GM03348 (cell line): ENCODE measurements at places on chromosomes 1 and 21.

DNA sequence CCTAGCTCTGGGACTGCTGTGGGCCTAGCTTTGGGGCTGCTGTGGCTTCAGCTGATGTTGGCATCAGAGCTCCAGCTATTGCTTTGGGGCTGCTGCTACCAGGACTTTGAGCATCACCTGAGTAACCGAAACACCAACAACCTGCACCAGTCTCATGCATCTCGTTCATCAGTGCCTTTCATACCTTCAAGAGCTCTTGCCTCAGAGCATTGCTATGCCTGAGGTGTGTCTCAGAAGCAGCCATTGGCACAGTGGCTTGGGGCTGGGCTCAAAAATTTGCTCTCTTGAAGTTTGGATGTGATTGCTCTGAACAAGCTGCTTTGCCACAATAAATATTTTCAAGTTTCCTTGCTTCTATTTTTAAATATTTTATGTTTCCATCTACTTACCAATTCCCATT is 6.7 kb upstream of the LCE2D start:
- no peak for DNase-seq

DNA sequence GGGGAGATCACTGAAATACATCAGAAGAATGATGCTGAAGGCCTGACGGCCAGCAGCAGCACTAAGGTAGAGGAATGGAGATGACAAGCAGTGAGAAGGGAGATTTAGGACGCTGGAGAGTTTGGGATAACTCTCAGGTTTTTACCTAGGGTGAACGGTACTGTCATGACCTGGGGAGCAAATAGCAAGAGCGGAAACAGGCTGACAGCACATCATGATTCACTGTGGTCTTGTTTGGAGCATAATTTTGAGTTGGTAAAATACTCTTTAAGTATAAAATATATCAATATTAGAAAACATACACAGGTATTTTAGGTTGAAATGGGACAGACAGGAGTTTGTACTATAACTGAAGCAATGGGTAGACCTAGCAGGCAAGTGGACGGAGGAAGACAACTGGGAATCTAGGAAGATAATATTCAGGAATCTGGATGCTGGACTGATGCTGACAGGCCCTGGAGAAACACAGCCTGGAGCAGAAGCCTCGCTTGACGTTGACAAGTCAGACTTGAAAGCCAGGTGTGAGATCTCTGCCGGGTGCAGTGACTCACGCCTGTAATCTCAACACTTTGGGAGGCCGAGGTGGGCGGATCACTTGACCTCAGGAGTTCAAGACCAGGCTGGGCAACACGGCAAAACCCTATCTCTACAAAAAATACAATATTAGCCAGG is 33.3 kb downstream of the ALG14 start:
- no peak for DNase-seq

DNA sequence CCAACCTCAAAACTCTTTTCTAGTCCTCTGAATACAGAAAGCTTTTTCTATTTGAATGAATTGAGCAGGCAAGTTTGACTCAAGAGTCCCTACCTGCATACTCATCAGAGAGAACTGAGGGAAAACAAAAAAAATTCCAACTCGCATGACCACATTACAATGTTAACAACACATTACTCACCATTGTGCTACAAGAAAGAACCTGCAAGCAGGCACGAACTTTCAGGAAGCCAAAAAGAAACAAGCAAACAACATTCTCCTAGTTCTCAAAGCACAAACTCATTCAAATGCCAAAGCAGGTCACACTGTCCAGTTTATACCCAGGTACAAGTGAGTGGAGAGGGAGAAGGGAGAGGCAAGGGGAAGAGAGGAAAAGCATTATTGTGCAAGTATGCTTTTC is 14.6 kb downstream of the OTUD7B start:
- DNase-seq: no peak

DNA sequence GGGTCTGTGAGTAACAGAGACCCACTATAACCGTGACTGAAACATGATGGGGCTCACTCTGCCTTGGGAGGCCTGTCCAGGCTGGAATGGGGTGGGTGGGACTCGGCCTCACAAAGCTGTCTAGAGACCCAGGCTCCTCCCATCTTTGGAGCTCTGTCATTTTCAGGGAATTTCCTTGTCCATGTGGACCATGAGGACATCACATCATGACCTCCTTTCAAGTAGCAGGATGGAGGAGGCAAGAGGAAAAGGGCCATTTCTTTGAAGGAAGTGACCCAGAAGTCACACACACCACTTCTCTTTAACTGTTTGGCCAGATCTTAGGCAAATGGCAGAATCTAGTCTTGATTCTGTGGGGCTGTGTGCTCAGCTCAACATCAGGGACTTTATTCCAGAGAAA is 79.9 kb downstream of the CNIH3 start:
- no peak for DNase-seq

DNA sequence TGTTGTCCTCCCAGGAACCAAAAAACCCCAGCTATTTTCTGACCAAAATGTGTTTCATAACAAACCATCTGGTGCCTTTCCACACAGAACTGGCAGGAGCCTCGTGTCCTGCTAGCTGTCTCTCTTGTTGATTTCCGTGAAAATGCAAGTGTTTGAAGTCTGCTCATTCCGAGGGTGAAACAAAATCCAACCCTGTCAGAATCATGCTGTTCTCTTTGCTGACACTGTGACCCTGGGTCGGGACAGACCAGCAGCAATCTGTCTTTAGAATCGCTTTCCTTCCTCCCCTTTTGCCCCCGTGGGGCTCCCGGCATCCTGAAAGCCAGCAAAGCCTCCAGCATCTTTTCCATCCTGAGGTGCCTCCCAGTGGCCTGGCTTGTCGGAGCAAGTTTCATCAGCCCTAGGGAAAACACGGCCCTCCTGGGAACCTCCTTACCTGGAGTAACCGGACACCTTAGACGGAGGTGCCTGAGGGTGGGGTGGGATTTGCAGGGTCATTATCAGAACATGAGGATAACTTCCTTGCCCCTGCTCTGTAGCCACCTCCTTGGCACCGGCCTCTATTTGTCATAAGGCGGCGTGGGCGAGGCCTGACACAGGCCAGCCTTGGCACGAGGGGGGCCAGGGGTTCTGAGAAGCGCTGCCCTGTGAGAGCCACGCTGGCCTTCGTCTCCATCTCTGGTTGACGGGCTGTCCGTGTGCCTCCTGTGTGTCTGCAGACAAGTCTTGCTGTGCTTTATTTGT is 24.9 kb downstream of the LDLRAP1 start:
- peak; percentile 76 for DNase-seq

DNA sequence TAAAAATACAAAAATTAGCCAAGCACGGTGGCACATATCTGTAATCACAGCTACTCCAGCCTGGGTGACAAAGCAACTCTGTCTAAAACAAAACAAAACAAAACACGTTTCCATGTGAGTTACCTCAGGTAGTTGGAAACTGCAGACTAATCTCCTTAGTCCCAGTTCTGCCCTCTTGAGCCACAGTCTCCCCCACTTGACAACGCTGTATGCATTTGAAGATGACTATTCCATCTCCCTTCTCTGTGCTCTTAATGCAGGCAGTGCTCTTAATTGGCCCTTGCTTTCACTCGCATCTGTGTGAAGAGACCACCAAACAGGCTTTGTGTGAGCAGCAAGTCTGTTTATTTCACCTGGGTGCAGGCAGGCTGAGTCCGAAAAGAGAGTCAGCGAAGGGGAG is 19.6 kb upstream of the DHCR24 start:
- no peak for DNase-seq

- peak; percentile 66 for DNase-seq
These were observed 50.3 kb upstream of the L1TD1 start for GRCh38 chr1:62144238-62144831.

DNA sequence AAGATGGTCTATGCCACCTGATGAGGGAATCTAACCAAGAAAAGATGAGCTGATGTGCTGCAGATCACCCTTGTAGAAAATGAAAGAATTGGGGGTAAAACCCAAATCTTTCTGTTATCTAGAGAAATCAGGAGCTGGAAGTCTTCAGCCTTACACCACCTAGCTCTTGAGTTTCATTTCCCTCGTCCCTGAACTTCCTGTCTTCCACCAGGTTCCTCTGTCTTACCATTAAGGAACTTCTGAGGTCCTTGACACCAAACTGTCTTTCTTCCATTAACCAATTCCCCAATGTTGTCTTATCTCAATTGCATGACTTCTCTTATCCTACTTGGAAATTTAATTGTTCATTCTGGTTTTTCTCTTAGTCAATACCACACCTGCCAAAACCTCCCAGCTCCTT is 31.5 kb downstream of the LPAR3 start:
- DNase-seq: no peak

- peak; percentile 93 for DNase-seq
These were observed 46.9 kb downstream of the DOP1B start for GRCh38 chr21:36203603-36203889.

DNA sequence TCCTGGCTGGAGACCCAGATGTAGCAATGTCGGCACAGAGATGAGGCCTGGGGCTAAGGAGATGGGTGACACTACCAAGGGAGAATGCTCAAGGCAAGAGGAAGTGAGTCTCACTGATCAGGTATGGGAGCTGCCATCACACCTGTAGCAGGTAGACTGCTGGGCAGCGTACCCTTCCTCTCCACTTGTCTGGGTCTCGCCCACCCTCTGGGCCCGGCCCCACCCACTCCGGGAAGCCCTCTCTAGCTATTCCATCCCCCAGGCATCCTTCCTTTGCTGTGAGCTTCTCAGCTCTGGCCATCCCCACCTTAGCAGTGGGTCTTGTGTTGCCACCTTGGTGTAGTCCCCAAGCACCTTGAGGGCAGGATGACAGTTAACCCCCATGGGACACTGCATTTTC is 87.7 kb upstream of the EDN2 start:
- DNase-seq: no peak

DNA sequence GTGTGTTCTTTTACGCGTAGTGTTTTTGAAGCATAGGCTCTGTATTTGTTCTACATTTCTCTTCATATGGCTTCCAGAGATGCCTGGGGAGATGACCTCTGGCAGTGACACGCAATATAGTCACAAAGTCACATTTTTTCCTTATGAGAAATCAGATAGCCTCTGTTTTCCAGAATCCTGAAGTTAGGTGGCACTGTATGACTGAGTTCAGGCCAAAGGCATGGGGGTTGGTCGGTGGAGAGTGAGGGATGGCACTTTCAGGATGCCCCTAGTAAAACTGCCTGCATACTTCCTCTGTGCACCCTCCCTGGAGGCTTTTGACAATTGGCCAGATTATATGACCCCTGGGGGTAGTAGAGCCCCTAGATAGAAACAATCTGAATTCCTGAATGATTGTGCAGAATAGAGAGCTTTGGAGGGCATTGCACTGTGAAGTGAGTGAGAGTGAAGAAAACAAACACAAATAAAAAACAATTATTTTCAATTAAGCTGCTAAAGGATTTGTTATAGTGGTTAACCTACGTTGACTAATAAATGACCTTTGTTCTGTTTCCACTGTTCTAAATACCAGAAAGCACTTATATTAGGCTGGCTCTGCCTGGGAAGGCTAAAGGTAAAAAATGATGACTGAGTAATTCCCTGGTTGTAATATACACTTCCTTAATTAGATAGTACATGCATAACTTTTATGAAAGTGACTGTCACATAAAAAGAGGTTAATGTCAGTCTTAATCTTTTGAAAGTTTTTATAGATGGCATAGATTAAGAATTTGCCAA is 1660.8 kb downstream of the PLA2G4A start:
- DNase-seq: no peak
